LNCaP clone FGC (cell line): ENCODE measurements at places on chromosomes 11 and 22.

- no peak for DNase-seq
Observed at GRCh38 chr11:63610604-63611394, 3.4 kb downstream of the PLAAT3 start.

GRCh38 chr11:13303668-13304649 is 26.4 kb downstream of the BMAL1 start:
- DNase-seq: no peak

- DNase-seq: no peak
Observed at GRCh38 chr22:25492841-25493734, 71.4 kb upstream of the GRK3 start.

DNA sequence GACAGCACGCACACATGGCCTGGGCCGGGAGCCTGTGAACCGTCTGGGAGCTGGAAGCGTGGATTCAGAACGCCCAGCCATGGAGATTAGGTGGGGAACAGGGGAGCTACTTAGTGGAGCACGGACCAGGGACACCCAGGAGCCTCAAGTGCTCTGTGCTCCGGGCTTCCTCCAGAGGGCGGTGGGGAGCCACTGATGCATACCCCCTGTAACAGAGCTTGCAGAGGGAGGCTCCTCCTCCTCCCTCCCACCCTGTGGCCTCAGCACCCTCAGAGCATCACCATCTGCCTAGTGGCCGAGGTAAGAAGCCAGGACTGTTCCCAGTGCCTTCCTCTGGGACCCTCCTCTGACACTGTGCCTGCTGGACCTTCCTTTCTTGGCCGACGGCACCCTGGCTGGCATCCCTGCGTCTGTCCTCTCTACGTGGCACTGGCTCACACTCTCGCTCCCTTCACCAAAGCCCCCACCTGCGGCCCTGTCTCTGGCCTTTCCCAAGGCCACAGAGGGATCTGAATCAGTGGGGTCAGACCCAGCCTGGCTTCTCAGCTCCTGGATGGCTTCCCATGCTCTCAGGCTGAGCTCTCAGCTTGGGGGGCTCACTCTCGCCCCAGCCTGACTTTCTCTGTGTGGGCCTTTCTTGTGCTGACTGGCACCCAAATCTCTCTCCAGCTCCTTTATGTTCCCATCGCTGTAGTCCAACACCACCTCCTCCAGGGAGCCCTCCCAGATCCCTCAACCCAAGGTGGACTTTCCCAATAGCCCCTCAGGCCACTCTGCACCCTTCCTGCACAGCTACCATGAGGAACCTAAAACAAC is 780.9 kb downstream of the BRD1 start:
- no peak for DNase-seq

GRCh38 chr22:23608583-23608982 is 23.5 kb downstream of the DRICH1 start:
- DNase-seq: no peak

GRCh38 chr11:90434858-90435257 is 212.0 kb upstream of the CHORDC1 start:
- peak; percentile 27 for DNase-seq

GRCh38 chr11:72239849-72240460 is 4.0 kb downstream of the PHOX2A start:
- DNase-seq: no peak

DNA sequence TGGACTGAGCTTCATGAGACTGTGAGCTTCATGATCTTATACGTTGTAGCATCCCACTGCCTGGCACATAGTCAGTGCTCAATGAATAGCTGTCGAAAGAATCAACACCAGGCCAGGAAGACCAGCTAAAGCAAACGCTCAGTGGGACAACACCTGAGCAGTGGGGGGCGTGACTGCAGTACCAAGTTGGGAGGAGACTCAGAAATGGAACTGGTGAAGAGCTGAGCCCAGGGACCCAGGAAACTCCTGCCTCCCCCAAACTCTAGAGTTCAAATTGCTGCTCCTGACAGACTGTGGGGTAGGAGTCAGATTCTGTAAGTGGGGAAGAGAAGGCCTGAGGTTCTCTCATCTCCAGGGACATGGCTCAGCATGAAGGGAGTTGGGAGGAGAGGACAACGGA is 59.3 kb downstream of the MORC2 start:
- no peak for DNase-seq

- no peak for DNase-seq
Observed at GRCh38 chr11:117194267-117194666, 4.9 kb upstream of the TAGLN start.

GRCh38 chr22:26584010-26584409 is 5.9 kb downstream of the TPST2 start:
- no peak for DNase-seq

GRCh38 chr11:81744336-81745116 is 989.1 kb downstream of the FAM181B start:
- DNase-seq: no peak

DNA sequence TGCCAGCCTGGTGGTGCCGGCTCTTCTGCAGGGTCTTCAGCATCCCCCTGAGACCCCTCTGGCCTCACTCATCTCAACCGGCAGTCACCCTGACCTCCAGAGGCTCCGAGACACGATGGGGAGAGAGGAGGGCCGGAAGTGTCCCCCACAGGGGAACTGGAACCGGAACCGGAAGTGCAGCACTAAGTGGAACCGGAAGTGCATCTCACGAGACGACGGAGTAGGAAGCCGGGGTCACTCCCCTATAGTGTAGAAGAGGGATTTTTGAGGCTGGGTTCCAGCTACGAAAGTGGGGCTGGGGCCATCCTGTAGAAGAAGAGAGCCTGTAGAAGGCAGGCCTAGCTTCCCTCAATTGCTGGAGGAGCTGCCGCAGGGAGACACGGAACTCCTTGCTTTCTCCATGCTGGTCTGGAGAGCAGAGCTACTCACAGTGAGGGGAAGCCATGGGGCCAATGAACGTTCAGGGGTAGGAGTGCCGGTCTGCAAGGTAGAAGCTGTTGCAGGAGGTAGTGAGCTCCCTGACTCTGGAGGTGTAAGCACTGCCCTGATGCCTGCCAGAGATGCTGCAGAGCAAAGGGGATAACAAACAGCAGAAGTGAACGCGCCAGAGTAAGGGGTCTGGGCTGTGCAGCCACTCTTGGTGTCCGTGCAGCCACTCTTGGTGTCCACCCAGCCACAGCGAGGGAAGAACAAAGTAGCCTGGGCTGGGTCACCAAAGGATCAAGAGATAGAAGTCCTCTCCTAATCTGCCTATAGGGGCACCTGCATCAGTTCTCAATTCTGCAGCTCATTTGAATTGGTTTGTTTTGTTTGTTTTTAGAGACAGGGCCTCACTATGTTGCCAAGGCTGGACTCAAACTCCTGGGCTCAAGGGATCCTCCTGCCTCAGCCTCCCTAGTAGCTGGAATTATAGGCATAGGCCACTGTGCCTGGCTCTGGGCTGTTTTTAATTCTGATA is 21.9 kb downstream of the SCUBE1 start:
- no peak for DNase-seq
